ENCODE measurements at places on chromosomes 7 and 10.
A peak's percentile ranks its signal among the peaks of the same experiment; 100 is the strongest.

DNA sequence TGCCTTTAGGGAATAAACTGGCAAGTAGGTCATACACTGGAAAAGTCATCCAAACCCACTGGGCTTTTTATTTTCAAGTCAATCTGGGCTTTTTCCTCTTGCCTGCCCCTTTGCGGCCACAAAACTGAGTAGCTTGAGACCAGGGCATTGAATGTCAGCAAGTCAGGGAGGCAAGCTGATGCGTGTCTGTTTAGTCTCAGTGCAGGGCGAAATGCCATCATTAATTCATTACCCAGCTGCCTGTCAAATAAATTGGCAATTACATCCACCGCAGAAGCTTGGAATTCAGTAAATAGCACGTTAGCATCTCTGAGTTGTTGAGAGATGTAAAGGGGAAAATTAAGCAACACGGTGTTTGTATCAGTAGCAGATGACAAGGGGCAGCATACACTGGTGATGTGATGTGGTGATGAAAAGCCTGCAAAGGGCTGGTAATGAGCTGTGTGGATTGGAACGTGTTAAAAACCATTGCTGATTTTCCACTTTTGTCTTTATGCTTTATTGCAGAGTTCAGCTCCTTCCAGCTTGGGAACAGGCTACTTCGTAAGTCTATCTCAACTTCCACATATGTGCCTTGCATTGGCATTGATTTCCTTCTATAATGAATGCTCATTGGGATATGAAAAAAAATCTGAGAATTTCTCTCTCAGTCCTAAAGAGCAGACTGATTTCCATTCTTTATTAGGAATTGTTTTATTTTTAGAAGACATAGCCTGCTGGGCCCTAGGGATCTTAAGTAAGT is 535.9 kb downstream of the AUTS2 start:
- no peak for DNase-seq

DNA sequence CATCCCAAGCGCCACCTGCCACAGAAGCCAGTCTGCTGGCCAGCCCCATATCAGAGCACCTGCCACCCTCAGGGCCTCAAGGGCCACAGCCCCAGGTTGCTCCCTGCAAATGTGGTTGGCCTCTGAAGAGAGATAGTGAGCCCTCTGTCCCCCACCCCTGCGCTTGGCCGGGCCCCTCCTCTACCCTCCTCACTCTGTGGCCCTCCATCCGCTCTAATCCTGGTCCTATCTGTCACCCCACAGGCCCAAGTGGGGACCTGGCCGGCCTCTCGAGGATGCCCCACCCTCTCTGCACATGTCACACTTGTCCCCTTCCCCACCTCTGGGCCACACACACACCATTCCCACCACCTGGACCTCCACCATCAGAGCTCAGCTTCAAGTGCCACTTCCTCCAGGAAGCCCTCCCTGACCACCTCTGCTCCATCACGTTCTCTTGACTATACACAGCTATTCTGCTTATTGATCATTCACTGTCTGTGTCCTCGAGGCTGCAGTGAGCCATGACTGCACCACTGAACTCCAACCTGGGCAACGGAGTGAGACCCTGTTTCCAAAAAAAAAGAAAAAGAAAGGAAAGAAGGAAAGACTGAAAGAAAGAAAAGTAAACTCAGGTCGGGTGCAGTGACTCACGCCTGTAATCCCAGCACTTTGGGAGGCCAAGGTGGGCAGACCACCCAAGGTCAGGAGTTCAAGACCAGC is 42.4 kb downstream of the TNRC18 start:
- DNase-seq: no peak

DNA sequence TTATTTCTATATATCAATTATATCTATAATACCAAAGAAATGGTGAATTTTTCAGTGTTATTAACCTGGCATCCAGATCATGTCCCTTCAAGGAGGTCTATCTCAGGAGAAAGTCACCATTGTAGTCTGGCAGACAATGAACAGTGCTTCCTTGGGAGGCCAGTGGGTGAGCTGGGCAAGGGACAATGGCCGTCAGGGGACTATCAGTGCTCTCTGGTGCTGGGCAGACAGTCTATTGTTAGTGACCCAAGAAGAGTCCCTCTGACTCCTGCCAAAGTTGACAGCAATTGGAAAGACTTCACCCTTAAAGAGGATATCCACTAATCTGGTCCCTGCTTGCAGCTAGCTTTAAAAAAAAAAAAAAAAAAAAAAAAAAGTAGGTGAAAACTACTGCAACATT is 7.1 kb downstream of the JAZF1 start:
- DNase-seq: no peak

GRCh38 chr10:104233817-104234216 is 1.7 kb upstream of the CFAP43 start:
- DNase-seq: no peak

GRCh38 chr7:29809533-29810155 is 3.3 kb downstream of the WIPF3 start:
- no peak for DNase-seq

DNA sequence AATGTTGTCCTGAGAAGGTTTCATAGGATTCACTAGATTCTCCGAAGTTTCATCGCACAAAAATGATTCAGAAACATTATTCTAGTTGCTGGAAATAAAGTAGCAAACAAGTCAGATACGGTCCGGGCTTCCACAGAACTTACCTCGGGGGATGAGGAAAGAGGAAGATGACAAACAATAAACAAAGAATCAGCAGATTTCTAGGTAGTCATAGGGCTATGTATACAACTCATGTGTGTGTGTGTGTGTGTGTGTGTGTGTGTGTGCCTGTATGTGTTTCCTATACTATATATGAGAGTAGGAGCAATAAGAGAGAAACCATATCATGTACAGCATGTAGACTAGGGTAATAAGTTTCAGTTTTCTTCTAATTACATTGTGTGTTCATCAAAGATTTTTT is 16.5 kb downstream of the TMEM236 start:
- no peak for DNase-seq

GRCh38 chr7:80095545-80095944 is 39.1 kb upstream of the GNAI1 start:
- peak; percentile 43 for DNase-seq

DNA sequence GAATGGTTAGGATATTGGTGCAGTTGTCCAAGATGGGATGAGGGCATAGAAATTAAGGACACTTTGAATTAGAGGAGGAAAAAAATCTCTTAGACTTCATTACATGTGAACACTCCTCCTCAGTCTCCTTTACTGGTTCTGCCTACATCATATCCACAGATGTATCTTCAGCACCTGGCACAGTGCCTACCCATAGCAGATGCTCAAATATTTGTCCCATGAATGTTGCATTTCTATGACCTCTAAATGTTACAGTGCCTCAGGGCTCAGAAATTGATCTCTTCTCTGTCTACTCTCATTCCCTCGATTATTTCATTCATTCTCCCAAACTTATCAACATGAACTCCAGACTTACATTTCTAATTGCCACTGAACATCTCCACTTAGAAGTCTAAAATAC is 17.1 kb downstream of the CNNM1 start:
- DNase-seq: peak; percentile 82

DNA sequence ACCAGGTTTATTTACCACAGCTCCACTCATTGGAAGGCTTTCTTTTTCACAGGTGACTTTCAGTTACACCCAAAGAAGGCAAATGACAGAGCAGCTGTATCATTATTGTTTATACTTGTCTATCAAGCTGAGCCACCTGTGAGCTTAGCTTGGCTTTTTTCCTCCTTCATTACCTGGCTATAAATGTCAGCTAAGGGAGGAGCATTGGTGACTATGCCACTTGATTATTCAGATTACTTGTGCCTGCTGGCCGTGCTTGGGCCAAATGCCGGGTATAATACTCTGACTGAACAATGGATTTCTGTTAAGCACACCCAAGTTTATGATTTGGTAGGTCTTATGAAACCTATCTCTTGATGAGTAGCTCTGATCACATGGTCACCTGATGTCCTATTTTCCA is 9.9 kb upstream of the GNAT3 start:
- no peak for DNase-seq

DNA sequence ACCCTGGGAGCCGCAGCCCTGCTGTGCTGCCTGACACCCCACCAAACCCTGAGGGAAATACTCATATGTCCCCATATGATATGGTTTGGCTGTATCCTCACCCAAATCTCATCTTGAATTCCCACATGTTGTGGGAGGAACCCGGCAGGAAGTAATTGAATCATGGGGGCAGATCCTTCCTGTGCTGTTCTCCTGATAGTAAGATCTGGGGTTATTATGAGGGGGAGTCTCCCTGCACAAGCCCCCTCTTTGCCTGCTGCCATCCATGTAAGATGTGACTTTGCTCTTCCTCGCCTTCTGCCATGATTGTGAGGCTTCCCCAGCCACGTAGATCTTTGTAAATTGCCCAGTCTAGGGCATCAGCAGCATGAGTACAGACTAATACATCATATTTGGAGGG is 68.7 kb downstream of the RGS10 start:
- no peak for DNase-seq

DNA sequence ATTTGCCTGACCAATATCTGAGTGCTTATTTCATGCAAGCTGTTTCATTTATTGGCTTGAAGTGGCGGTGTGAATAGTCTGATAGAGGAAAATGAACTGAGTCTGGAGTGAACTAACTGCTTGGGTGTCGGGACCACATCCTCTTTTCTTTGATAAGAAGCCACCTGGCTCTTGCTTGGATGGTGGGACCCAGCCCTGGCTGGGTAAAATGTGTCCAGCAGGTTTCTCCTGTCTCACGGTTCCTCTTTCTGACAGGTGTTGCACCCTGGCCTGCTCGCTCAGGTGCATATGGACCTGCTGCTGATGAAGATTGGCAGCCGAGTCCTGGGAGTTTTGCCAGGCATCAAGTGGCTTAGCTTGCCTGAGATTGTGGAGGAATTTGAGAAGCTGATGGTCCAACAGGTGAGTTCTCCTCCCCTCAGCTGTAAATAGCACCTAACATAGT is 1.6 kb downstream of the ADCK2 start:
- no peak for DNase-seq

DNA sequence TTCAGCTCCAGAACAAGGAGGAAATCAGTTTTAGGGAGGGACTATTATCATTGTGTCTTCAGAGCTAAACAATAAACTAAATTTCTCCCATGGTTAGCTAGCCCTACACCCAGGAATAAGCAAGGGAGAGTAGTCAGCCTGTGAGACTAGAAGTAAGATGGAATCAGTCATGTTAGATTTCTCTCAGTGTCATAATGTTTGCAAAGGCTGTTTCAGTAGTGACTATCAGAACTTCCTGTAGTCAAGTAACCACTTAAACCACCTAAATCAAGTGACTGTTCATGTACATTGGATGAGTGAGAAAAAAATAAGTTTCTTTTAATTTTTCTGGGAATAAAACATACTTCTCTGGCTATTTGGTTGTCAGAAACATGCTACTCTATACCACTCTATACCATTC is 121.6 kb downstream of the KCND2 start:
- DNase-seq: no peak

Data from fibroblast of mammary gland (primary cell).